ENCODE measurements at places on chromosomes 5 and 9.

DNA sequence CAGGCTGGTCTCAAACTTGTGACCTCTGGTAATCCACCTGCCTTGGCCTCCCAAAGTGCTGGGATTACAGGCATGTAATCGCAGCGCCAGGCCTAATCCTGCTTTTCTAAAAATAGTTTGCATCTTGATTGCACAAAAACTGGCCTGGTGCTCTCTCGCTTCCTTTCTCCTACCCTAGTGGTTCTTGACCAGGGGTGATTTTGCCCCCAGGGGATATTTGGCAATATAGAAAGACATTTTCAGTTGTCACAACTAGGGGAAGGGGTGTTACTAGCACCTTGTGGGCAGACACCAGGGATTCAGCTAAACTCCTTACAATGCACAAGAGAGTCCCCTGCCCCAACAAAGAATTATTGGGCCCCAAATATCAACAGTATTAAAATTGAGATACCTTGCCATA lies 139.8 kb downstream of the DROSHA start:
- no peak for DNase-seq

DNA sequence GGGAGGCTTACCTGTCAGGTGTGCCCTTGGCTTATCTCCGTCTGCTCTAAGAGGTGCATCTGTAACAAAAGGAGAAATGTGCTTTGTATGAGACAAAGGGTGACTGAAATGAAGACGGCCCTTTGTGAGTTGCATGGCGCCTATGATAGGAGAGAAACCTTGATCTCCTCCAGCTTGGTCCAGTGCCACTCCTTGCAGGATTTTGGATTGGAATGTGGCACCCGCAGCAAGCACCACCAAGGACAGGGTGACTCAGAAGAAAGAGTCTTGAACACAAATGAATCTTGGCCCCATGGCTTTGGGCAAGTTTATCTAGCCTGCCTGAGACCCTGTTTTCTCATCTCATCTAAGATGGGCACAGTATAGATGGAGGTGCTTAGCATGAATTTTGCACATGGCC lies 13.4 kb downstream of the TNFSF15 start:
- DNase-seq, result no peak

- DNase-seq, result no peak
Observed at GRCh38 chr9:73437758-73438157, 286.1 kb downstream of the ANXA1 start.

- DNase-seq, result no peak
Observed at GRCh38 chr9:20189871-20190270, 401.0 kb upstream of the SLC24A2 start.

DNA sequence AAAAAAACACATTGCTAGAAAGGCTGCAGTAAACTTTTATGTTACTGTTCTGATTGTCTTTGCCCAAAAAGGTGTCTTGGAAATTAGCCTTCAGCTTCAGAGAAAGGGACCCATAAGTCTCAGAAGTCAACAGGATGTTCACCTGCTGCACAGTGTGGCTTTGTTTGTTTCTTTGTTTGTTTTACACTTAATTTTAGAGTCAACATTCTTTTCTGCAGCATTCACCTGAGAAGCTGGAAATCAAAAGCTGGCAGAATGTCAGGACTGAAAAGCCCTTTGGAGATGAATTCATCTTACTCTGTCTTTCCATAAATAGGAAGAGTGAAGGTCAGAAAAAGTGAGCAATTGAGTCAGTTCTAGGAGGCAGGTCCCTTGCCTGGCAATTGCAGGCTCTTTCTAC lies 170.0 kb downstream of the PAPPA start:
- no peak for DNase-seq

DNA sequence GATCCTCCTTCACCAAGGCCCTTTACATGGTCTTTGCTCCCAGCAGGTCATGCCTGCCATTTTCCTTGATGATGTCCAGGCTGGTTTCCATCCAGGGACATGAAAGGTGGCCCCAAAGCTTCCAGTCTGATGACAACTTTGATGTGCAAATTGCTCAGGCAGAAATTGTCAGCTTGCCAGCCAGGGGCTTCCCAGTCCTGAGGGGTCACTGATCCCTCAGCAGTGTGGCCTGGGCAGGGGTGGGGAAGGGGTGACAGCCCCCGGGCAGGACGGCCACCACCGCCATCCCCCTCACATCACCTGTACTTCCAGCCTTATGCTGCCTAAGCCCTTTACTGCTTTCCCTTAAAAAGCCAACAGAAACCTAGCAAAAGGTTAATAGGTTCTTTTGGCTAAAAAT lies 96.3 kb downstream of the ANKRD33B start:
- DNase-seq, result no peak

DNA sequence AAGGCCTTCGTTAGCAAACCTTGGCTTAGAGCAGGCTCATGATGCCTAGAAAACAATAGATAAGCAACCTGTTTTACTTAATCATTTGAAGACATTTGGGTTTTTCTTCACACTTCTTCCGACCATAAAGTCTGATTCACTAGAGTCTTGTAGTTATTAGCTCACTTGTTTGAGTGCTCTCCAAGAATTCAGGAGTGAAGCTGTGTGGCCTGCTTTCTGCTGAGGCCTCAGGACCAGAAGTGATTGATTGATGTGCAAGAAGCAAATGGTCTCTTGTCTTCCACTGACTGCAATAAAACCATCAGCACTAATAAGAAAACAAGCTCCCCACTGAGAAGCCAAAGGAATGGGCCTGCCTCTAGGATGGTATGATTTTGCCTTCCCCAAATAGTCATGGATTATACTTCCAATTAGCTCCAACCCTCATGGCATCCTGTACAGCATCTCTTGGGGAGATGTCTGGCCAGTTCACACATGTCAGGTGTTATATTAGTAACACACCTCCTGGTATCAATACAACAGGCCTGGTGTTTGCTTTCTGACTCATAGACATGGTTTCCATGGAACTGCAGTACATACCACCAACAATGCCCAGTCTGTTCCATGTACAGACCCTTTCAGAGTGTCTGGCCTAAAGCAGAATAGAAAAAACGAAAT lies 317.6 kb downstream of the CWC27 start:
- no peak for DNase-seq

DNA sequence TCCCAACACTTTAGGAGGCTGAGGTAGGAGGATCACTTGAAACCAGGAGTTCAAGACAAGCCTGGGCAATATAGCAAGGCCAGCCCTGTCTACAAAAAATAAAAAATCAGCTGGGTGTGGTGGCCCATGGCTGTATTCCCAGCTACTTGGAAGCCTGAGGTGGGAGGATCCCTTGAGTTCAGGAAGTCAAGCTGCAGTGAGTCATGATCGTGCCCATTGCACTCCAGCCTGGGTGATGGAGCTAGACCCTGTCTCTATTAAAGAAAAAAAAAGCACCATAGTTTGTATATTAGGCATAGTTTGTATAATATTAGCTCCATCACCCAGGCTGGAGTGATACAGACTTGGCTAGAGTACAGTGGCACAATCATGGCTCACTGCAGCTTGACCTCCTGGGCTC lies 9.6 kb upstream of the NME5 start:
- no peak for DNase-seq

DNA sequence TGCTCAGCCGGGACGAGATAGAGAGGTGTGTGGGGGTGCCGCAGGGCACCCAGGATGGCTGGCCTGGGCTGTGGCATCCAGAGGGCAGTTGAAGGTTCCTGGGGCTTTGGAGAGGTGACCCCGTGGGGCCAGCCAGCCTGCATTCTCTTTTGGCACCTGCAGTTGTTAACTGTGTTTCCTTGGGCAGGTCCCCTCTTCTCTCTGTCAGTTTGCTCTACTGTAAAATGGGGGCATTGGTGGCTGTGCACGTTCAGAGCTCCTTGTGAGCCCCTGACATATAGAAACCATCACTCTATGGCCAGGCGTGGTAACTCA lies 8.5 kb downstream of the ZDHHC12 start:
- no peak for DNase-seq
